ENCODE measurements at places on chromosomes 2 and 18. TPM values are rescaled to one million over a fixed set of nuclear protein-coding genes. Genes with fewer than 3 reads are reported as not detected.

Gene SCN2A
- 0.77 TPM for polyA plus RNA-seq

Gene ARHGAP28
- polyA plus RNA-seq: 3.3 TPM

DNA sequence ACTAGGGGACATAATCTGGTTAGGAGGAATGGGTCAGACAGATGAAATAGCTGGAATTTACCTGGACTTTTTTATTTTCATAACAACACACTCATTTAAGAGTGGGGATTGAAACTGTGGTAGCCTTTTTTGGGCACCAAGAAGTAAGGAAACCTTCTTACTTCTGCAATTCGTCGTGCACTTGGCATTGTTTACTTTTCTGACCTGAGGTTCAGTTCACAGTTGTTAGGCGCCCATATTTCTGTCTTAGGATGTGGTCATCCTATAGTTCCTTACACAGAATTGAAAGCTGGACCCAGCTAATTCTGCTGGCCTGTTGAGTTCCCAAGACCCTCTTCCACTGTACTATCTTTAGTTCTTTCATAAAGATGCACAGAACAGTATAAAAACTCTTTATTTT lies 72.9 kb downstream of the TMX3 start:
- DNase-seq: no peak

DNA sequence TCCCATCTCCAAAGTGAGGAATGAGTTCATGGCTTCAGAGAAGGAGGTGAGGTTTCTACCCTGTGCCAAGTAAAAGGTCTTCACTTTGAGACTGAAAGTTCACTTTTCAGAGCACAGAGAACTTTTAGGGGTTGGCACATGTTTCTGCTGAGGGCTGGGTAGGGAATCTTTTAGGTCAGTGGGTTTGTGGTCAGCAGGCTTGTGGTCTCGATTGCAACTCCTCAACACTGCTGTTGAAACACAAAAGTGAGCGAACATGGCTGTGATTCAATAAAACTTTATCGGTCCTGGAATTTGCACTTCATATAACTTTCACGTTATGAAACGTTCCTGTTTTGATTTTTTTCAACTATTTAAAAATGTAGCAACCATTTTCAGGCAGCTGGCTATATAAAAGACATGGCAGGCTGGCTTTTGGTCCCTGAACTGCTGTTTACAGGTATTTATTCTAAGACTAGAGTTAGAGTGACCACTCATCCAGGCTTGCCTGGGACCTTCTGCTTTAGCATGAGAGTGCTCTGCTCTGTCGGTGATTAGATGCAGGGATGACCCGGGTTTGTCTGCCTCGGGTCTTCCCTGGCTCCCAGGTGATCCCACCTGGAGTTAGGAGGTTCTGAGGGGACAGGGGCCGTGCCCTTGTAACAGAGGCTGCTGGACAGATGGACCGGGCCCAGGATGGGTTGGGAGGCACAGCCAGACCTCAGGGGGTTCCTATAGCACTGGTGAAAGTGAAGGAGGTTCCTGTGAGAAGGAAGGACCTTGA lies 62.7 kb upstream of the TAF1B start:
- no peak for DNase-seq

DNA sequence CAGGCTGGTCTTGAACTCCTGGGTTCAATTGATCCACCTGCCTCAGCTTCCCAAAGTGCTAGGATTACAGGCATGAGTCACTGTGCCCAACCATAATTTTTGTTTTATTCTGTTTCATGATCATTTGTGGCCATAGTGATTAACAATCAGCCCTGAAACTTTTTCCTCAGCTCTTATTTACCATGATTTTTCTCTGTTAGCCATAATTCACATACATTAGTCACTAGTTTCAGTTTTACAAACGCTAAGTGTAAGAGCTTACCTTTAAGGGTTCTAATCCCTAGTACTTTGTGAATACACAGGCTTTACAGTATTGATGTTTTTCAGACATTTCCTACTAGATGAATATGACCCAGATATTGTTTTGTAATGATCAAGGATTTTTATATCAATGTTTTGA lies 216.1 kb downstream of the DPP4 start:
- no peak for DNase-seq

GRCh38 chr2:160224060-160224459 lies 24.0 kb upstream of the ITGB6 start:
- peak; percentile 99 for DNase-seq

DNA sequence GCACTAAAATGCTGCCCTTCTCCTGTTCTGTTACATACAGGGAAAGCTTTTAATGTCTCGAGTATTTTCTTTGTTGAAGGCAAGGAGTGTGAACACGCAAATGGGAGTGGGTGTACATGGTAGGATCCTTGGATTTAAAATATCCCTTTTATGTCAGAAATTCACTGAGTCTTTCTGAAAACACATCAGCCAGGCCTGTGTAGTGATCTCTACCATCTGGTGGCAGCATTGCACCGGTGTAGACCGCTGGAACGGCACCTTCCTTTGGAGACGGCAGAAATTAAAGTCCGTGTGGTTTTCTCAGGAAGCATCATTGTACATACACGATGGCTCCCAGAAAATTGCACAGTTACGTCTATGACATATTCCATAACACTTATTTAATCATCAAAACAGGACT lies 515.8 kb downstream of the GALR1 start:
- DNase-seq: no peak

GRCh38 chr18:45342166-45342565 lies 273.1 kb upstream of the SLC14A2 start:
- no peak for DNase-seq

Data from fibroblast of lung (primary cell).